Suppressor macrophage treated with lipopolysaccharide for 4 hours (primary cell): ENCODE measurements at places on chromosomes 6 and 20.

- DNase-seq, result no peak
Measured at GRCh38 chr6:55198715-55199114, 24.4 kb downstream of the HCRTR2 start.

DNA sequence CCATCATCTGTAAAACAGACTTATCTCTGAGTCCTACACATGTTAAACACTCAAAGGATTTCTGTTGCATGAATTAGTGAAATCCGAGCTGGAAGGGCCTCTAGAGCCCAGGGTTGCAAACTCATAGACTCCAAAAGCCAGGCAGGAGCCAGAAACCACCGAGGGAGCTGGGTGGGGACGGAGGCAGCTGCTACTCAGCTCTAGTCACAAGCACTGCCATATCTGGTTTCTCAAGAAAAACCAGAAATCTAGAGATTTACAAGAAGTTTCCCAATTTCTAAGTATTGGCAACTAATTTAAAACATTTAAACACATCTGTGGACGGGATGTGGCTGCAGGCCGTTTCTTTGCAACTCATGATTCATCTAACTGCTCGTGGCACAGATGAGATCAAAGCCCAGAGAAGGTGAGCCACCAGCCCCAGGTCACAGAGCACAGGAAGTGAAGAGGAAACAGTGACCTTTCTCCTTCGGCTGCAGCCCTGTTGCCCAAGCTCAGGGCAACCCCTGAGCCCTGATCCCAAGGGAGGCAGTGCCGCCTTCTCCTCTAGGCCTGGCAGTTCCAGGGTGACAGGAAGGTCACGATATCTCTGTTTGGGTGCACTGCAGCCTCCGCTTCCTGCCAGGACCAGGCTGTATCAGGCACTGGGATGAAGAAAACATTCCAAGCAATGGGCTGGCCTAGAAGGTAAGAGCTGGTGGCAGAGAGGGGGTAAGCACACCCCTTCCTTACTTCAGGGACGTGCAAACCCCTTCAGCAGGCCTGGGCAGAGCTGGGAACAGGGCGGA is 26.4 kb upstream of the PTGIS start:
- DNase-seq, result no peak

DNA sequence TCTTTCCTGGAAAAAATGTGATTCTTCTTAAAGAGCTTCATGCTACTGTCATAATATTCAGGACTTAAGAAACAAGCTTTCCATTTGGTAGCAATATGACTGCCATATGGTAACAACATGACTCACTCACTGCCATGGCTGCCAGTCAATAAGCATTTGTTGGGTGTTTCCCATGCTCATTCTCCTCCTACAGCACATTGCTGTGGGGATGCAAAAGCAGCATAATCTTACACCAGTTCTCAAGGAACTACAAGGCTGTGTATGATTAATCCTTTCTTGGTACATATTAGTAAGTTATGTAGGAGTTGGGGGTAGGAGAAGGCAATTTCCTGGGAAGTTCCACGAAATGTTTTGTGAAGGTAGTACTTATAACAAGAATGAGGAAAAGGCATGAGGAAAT is 76.7 kb downstream of the CEP162 start:
- DNase-seq, result peak; percentile 51

DNA sequence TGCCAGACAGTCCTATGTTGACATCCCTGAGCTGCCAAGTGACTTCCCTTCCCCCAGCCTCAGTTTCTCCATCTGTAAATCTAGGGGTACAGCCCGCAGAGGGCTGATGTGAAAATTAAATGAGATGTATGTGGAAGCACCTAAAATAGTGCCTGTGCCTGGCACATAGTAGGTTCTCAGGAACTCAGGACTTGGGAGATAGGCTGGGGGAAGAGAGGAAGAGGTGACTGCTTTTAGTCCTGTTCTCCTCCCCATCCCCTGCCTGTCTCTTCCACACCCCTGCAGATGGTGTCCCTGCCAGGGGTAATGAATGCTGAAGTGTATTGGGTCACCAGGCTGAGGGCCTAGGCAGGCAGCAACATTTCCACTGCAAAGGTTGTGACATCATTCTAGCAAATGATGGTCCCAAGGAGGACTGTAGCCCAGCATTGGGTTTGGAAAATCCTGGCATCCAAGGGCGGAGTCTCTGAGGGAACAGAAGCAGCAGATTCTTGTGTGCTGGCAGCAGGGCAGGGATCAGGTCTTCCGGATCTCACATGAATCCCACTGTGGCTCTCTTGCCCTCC is 1.8 kb downstream of the SNPH start:
- no peak for DNase-seq

- DNase-seq, result no peak
Measured at GRCh38 chr20:56391596-56392131, 351 bp downstream of the AURKA start.

GRCh38 chr20:16501301-16501700 is 71.9 kb downstream of the KIF16B start:
- no peak for DNase-seq

GRCh38 chr6:158322724-158323560 is 10.7 kb downstream of the TULP4 start:
- DNase-seq, result no peak

GRCh38 chr6:75775219-75775618 is 26.2 kb downstream of the MYO6 start:
- no peak for DNase-seq

GRCh38 chr6:36127462-36128016 is 2.8 kb upstream of the MAPK13 start:
- peak; percentile 95 for DNase-seq
